ENCODE measurements at places on chromosomes 12 and 14.

DNA sequence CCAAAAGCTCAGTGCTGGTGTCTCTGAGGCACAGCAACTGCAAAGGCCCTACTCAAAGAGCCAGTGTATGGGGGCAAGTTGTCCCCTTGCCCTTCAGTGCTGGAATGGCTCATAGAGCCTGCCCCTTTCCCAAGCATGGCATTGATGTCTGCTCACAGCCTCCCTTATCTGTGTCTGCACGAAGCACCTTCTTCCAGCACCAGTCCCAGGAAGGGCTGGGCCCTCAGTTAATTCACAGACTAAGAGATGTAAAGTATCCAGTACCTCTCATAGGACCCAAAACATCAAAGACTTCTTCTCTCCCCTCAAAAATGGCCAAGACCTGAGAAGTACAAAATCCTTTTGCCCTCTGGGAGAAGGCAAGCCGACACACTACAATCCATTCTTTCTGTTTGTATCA lies 1.6 kb upstream of the CMAS start:
- DNase-seq: no peak

DNA sequence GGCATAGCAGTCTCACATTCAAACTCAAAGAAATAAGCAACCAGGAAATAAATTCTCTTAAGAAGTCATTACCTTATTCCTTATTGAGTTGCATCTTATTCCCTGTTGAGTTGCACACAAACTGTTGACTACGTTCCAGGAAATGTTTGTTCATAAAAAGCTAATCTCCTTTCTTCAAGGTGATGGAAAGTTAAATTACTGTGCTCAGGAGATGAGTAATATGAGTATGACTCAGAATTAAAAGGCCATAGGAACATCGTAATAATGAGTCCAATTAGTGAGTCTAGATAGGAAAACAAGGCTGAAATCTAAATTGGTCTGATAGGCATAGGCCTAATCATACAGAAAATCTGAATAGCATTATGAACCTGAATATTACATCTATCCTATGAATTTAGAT lies 203.1 kb downstream of the SLC2A13 start:
- no peak for DNase-seq

- DNase-seq: peak; percentile 50
Measured at GRCh38 chr14:24172261-24172860, 481 bp downstream of the REC8 start.

GRCh38 chr12:49667325-49668090 lies 39.7 kb downstream of the FMNL3 start:
- no peak for DNase-seq

DNA sequence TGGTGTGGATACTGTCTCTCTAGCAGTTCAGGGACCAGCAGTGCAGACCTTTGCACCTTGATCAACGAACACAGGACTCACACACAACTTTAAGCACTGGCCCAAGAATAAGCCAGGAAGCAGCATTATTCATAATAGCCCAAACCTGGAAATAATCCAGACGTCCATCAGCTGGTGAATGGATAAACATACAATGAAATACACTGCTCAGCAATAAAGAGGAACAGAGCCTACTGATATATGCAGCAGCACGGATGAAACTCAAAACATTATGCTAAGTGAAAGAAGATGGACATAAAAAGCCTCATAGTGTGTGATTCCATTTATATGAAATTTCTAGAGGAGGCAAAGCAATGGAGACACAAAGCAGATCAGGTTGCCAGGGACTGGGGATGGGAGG lies 303.9 kb upstream of the FKBP4 start:
- no peak for DNase-seq

DNA sequence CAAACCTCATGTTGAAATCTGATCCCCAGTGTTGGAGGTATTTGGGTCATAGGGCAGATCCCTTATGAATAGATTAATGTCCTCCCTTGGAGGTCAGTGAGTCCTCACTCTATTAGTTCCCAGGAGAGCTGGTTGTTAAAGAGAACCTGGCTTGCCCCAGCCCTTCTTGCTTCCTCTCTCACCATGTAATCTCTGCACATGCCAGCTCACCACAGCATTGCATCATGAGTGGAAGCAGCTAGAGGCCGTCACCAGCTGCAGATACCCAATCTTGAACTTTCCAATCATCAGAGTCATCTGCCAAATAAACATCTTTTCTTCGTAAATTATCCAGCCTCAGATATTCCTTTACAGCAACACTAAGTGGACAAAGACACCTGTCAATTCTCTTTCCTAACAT lies 161.8 kb upstream of the IGF1 start:
- DNase-seq: no peak

- DNase-seq: no peak
Measured at GRCh38 chr14:54815016-54815415, 87.6 kb downstream of the GCH1 start.

DNA sequence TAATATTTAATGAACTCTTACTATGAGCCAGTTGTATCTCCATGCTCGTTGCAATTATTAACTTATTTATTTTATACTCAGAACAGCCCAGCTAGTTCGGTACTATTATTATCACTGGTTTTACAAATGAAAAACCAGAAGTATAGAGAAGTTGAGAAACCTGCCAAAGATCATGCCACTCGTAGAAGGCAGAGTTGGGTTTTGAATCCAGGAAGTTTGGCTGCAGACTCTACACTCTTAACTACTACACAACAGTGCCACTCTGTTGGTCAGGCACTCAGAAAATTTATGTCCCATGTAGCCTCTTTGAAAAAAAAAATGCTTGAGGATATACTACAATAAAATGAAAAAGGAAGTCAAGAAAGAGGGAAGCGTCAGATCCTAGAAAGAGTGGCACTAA lies 71.5 kb upstream of the ARID2 start:
- DNase-seq: no peak

GRCh38 chr12:24118668-24119067 lies 169.2 kb upstream of the SOX5 start:
- DNase-seq: no peak

DNA sequence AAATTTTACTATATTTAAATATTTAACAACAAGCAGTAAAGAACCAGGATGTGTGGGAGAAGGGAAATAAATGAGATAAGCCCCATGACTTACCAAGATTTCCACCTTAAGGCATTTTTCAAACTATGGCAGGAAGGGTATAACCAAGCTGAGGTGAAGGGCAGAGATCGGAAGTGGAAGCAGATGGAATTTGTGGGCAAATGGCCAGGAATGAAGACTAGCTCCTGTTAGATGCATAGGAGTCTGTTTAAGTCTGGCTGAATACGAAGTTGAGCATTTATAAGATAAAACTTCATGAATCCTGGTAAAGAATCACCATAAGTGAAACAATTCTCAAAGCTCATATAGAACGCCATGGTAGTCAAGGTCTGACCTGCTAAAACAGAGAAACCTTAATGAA lies 163.5 kb downstream of the DIO2 start:
- no peak for DNase-seq

GRCh38 chr12:40204337-40204736 lies 20.5 kb upstream of the LRRK2 start:
- no peak for DNase-seq

DNA sequence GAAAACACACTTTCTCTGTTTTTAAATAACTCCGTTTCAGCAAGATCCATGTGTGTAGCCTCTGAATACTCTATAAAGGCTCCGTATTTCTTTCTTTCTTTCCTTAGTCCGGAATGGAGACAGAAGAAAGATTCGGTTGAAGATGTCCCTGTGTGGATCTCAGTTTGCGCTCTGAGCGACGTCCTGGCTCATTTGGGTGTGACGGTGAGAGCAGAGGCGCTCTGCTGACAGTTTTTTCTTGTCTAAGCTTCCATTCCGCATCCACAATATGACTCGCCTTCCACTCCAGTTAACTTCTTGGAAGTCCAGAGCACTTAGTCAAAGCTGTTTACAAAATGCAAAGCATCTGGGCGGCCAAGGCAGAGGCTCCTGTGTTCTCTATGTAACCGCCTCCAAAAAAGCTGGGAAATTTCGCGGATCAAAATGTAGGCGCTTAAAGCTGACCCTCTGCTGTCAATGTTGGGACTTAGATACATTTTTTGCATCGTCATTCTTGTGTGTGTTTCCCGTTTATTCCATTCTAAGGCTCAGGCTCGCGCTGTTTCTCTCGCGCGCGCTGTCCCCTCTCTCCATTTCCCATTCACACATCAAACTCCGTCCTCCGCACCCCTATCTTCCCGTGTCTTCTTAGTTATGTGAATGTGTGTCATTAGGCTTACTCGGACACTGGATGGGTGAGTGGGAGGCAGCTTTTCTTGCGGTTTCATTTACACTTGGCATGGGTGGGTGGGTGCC lies 880 bp upstream of the FLRT2 start:
- DNase-seq: no peak

GRCh38 chr12:121513464-121514183 lies 67.2 kb downstream of the KDM2B start:
- peak; percentile 15 for DNase-seq

DNA sequence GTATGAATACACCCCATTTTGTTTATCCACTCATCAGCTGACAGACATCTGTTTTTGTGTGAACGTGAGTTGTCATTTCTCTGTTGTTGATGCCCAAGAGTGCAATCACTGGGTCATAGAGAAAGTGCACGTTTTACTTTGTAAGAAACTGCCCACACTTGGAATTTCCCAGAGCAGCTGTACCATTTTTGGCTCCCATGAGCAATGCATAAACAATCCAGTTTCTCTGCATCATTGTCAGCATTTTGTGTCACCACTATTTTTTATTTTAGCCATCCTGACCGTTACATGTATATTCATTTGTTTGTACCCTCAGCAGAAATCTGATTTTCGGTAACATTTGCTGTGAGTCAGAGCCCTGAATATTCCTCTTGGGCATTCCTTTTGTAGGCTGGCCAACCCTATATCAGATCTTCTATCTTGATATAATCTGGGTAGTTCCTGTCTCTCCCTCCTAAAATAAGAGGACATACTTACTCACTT lies 62.7 kb downstream of the RBM19 start:
- no peak for DNase-seq

GRCh38 chr12:25307818-25308217 lies 57.1 kb upstream of the KRAS start:
- DNase-seq: no peak

GRCh38 chr14:95597784-95598211 lies 62.9 kb downstream of the GLRX5 start:
- DNase-seq: no peak

- DNase-seq: no peak
Measured at GRCh38 chr14:89139404-89140247, 277.4 kb downstream of the FOXN3 start.

DNA sequence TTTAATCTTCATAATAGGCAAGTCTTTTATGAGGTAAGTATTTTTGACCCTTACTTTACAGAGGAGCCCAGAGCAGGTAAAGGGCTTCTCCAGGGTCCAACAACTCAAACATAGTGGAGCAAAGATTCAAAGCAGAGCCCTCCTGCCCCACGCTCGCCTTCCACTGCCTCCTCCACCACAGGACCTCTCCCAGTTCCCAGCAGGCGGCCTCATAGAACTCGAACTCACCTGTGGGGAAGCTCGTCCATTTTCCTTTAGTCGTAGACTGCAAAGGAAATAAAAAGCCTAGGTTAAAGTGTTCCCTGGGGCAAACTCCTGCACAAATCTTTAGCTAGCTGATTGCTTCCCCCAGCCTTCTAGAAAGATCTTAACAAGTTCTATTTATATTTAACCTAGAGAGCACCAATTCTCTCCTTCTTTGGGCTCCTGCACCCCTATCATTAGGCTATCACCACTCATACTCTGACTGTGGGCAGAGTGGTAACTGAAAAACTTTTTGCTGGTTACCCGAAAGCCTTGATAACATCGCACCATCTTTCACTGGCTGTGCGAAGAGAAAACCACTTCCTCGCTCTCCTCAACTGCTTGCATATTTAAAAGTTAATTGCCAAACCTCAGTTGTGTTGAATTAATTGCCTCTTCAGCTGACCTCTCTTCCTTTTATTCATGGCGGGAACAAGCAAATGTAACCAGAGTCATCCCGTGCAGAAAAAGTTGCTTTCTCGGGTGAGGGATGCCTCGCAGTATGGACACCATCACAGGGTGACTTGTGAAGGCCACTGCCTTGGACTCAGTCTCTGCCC lies 299.6 kb downstream of the DPF3 start:
- DNase-seq: no peak

DNA sequence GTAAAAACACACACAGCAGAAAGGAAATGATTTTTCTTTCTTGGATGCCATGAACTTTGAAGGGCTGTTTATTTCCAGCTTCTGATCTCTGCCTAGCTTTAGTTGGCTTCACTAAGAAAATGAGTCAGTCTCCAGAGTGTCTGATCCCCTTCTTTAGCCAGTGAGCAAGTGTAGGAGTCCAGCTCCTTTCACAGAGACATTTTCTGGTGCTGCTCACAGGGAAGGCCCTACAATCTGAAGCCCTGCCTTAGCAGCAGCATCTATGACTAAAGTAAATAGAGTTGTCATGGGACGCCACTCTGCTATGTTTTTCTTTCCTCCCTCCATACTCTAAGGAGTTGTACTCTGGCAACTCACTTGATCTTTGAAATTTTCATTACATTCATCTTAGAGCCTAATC lies 103.5 kb downstream of the RPAP3 start:
- DNase-seq: no peak

- no peak for DNase-seq
Measured at GRCh38 chr12:96431067-96431466, 30.8 kb upstream of the CDK17 start.

- no peak for DNase-seq
Measured at GRCh38 chr12:58074259-58074658, 132.9 kb downstream of the ATP23 start.

- DNase-seq: no peak
Measured at GRCh38 chr12:12379831-12380730, 23.2 kb downstream of the BORCS5 start.

DNA sequence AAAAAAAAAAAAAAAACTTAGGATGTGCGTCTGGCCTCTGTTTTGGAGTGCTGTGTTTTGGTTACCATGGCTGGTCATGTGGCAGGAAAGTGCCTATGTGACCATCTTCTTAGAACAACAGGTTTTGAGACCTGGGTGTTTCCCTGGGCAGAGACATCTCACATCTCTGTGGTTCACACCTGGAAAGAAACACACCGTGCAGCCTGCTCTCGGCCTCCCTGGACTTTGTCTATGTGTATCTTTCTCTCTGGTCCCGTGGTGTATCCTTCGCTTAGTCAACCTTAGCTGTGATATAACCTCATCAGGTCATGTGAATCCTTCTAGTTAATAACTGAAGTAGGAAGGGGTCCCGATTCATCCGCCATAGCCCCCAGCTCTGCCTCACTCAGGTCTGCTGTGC lies 22.6 kb downstream of the ACADS start:
- no peak for DNase-seq

DNA sequence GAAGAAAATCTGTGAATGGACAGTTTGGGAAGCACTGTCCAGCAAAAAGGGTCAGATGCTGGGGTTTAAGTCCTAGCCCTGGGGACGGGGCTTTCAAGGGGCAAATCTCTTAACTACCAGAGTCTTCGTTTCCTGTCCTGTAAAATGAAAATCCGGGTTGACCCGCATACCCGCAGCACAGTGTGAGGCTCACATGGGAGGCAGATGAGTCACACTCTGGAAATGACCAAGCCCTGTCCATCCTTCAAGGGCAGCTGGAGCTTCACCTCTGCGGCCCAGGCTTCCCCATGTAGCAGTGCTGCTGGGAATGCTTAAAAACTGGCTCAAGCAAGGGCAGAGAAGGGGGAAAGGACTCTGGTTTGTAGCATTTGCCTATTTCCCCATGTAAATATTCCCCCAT lies 19.0 kb downstream of the FAM181A start:
- no peak for DNase-seq

All from COR-L47 (cell line).